ENCODE measurements at places on chromosomes 2 and 18. TPM values are rescaled to one million over a fixed set of nuclear protein-coding genes. Genes with fewer than 3 reads are reported as not detected.

GRCh38 chr2:83251321-83251872 is 1207.7 kb downstream of the SUCLG1 start:
- no peak for DNase-seq

GRCh38 chr18:76428396-76429261 is 66.4 kb downstream of the ZNF516 start:
- no peak for DNase-seq

The FKBP1B gene
- total RNA-seq = 13.6 TPM

GRCh38 chr2:143730155-143730952 is 601.1 kb downstream of the ARHGAP15 start:
- DNase-seq = no peak

The ATP6V1B1 gene
- 0.55 TPM for total RNA-seq

GRCh38 chr18:62702259-62702658 is 13.1 kb upstream of the PHLPP1 start:
- DNase-seq = no peak

- no peak for DNase-seq
These were observed 92.5 kb upstream of the EML6 start for GRCh38 chr2:54630858-54631497.

- DNase-seq = peak; percentile 79
These were observed 188.2 kb downstream of the BCL2 start for GRCh38 chr18:63131106-63131958.

GRCh38 chr2:20080428-20080827 is 29.0 kb upstream of the LAPTM4A start:
- DNase-seq = no peak

The KRTCAP3 gene
- total RNA-seq = not detected

The TCF23 gene
- total RNA-seq = not detected

DNA sequence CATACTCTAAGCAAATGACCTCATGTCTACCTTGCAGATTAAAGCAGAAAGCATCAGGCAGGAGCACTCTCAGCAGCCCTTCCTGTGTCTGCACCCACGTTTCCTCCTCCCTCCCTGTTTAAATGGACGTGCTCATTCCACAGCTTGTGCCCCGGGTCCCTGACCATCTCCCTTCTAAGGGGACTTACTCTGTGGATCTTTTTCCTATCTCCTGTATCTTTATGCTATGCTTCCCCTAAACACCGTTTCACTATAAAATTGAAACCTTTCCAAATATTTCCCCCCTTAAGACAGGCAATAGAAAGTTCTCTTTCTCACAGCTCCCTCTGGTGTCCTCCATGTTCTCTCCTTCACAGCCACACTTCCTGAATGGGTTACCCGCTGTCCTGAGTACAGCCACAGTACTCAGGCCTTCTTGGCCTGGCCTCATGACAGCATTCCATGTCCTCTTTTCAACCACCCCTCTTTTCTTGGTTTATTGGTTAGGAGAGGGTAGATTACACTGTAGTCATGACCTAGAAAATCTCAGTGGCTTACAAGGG is 41.1 kb downstream of the TMEM185B start:
- no peak for DNase-seq

- DNase-seq = no peak
These were observed 145.8 kb downstream of the CLIP4 start for GRCh38 chr2:29261003-29261402.

Measured in stomach (tissue), 19 donors.